ENCODE measurements at places on chromosomes 5 and 9.

- no peak for DNase-seq
Measured at GRCh38 chr9:7342229-7342628, 457.3 kb downstream of the DMAC1 start.

DNA sequence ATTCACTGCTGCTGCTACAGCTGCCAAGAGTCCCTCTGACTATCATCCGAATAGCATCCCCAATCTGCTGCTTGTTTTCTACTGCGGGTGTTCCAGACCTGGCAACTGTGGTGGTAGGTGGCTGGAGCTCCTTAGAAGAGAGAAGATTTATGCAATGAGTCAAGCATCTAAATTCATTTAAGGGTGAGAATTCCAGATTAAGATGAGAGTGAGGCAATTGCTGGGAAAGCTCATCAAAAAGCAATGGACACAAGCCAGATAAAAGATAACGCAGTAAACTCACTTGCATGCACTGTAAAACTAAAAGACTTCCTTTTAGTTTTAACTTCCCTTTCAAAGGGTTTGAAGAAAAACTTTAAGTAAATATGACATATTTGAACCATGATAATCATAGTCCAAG lies 3.9 kb downstream of the PLK2 start:
- no peak for DNase-seq

GRCh38 chr5:139248826-139249453 lies 44.6 kb upstream of the MATR3 start:
- no peak for DNase-seq

GRCh38 chr5:111667128-111667736 lies 89.8 kb downstream of the NREP start:
- DNase-seq = no peak

DNA sequence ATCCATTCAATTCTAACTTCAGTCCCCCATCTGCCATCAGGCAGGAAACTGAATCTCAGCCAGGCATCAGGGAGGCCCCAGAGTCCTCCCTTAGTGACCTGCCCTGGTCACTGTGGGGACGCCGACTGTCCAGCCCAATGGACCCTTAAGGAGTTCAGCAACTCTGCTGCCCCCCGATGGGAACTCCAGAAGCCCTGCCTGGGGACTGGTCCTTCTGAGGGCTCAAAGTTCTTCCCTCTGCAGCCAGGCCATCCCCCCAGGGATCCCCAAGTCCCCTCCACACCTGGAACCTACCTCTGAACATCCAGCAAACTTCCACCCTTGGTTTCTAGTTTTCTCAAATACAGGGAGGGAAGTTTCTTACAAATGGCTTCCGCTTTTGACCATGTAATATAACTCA lies 76.8 kb downstream of the UBE2QL1 start:
- DNase-seq = no peak

DNA sequence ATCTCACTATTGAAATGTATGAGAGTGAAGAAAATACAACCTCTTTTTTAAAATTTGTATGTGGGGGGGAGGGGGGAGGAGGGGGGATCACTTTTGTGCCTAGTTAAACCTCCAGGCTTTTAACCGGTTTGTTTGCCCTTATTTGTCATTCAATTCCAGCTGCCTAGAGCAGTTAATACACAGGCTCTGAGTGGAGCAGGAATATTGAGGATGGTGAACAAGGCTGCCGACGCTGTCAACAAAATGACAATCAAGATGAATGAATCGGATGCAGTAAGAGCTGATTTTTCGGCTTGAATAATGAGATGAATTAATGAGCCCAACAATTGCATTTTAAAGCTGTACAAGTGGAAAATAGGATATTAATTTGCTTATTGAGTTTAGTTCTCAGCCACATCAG lies 28.7 kb upstream of the SNX24 start:
- no peak for DNase-seq

DNA sequence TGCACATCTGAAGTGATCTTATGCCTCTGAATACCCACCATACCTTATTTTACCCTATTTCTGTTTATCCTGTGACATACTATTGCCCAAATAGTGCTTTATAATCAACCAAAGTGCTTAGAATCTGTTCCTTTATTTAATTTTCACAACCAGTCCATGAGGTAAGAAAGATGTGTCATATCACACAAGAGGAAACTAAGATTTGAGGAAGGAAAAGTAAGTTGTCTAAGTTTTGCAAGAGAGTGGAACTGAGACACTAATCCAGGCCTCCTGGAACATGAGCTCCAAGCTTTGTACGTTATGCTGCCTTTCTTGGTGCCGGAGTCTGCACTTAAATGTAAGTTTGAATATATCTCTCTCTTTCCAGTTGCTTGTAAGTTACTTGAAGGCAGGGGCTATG lies 17.2 kb downstream of the KDM3B start:
- DNase-seq = no peak

GRCh38 chr9:80755586-80755985 lies 933.8 kb downstream of the TLE1 start:
- no peak for DNase-seq

DNA sequence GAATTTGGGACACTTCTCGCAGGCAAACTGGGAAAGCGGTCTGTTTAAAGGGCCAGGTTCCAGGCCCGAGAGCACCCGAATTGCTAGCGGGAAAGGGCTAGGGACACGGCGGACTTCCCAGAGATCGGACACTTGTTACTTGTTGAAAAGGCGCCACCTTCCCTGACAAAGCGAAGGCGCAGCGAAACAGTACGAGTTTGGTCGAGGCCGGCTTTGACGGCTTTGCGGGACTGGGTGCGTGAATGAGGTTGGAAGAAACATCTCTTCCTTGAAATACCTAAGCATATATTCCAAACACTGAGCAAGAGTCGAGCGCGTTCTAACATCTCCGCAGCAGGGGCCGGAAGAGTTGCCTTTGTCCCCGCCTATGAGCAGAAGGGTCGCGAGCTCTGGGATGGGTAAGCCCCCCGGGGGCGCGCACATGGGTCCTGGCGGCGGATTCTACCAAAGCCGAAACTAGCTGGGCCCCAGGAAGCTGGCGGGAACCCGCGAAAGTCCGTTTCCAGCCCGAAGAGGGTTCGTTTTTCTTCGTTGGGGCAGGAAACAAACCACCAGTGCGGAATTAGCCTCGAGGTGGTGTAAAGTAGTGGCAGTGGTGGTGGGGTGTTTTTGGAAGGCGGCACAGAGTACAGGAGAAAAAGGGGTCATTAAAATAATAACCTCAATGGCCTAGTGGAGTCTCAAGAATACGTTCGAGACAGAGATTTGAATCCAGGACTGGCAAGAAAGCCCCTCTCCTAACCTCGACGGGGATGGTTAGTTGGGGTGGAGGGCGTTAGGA lies 1.5 kb downstream of the GDNF start:
- DNase-seq = no peak
